Osteocyte (in vitro differentiated cells): ENCODE measurements at places on chromosomes 2 and 18. TPM values are rescaled to one million over a fixed set of nuclear protein-coding genes. Genes with fewer than 3 reads are reported as not detected.
A peak's percentile ranks its signal among the peaks of the same experiment; 100 is the strongest.

DNA sequence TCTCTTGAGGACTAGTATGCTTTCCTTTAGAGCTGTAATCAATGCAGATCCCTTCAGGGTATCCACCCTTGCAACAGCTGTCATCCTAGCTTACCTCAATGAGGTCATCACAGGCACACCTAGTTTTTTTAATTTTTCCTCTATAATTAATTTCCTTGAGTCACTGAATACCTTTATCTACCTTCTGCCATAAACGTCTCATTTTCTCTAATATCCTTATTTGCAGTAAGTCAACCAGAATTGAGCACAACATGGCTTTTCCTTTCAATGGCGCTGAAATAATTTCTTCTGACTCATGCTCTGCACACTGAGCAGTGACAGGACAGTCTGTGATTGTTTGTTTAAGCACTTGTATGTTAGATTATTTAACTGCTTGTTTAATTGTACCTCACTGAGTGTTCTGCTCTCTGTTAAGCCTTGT lies 49.4 kb downstream of the ETAA1 start:
- H3K27me3 ChIP-seq = no peaks in the 10 kb centered on the region
- H3K4me1 ChIP-seq = peaks cover 25% of the 10 kb centered on the region
- no peaks in the 10 kb centered on the region for H3K36me3 ChIP-seq
- H3K27ac ChIP-seq = no peak overlapping the region
- H3K4me3 ChIP-seq = no peak overlapping the region

- H3K27ac ChIP-seq = no peak overlapping the region
- no peaks in the 10 kb centered on the region for H3K27me3 ChIP-seq
- DNase-seq = no peak
- H3K4me3 ChIP-seq = no peak overlapping the region
- H3K36me3 ChIP-seq = peaks cover 3% of the 10 kb centered on the region
Measured at GRCh38 chr2:100852999-100853908, 33.3 kb downstream of the NPAS2 start.

ACVR1C gene
- 0.08 and 0.16 TPM in 2 replicates for total RNA-seq

GRCh38 chr18:8050616-8051329 lies 483.7 kb downstream of the PTPRM start:
- H3K36me3 ChIP-seq = no peaks in the 10 kb centered on the region
- no peaks in the 10 kb centered on the region for H3K27me3 ChIP-seq
- DNase-seq = no peak
- H3K4me3 ChIP-seq = no peak overlapping the region
- no peak overlapping the region for H3K27ac ChIP-seq
- peaks cover 56% of the 10 kb centered on the region for H3K4me1 ChIP-seq

SCN9A gene
- 6.6 and 6.8 TPM in 2 replicates for total RNA-seq

- H3K27me3 ChIP-seq = no peaks in the 10 kb centered on the region
- H3K27ac ChIP-seq = no peak overlapping the region
- no peak overlapping the region for H3K4me3 ChIP-seq
- DNase-seq = no peak
- peaks cover 11% of the 10 kb centered on the region for H3K36me3 ChIP-seq
- no peaks in the 10 kb centered on the region for H3K4me1 ChIP-seq
Measured at GRCh38 chr2:48601349-48601748, 16.3 kb upstream of the GTF2A1L start.

GRCh38 chr2:9416962-9417316 lies 6.4 kb downstream of the ITGB1BP1 start:
- peaks cover 26% of the 10 kb centered on the region for H3K36me3 ChIP-seq
- H3K4me3 ChIP-seq = no peak overlapping the region
- no peaks in the 10 kb centered on the region for H3K27me3 ChIP-seq
- H3K4me1 ChIP-seq = peaks cover 14% of the 10 kb centered on the region
- DNase-seq = no peak

DNA sequence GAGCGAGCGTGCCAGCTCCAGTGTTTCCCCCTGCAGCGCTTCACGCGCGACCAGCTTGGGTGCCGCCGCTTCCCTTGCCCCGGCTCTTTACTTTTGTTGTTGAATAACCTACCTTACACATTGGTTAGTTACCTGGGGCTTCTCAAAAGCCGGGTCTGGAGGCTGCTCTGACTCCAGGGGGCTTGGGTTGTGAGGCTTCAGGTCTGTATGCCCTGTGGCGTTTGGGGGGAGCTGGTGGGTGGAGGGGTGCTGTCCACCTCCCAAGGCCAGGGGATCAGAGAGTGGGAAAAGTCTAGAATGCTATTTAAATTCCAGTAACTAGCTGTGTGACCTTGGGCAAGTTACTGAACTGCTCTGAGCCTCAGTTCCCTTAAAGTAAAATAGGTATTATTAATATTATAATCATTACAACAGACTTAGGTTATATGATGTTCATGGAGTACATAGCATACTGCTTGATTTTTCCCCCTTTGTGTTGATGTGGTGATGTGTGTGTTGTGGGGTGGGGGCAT lies 770 bp downstream of the LYPD6B start:
- H3K36me3 ChIP-seq = peaks cover 1% of the 10 kb centered on the region
- no peaks in the 10 kb centered on the region for H3K27me3 ChIP-seq
- H3K4me3 ChIP-seq = peak overlapping the region; percentile 75
- no peak overlapping the region for H3K27ac ChIP-seq

DNA sequence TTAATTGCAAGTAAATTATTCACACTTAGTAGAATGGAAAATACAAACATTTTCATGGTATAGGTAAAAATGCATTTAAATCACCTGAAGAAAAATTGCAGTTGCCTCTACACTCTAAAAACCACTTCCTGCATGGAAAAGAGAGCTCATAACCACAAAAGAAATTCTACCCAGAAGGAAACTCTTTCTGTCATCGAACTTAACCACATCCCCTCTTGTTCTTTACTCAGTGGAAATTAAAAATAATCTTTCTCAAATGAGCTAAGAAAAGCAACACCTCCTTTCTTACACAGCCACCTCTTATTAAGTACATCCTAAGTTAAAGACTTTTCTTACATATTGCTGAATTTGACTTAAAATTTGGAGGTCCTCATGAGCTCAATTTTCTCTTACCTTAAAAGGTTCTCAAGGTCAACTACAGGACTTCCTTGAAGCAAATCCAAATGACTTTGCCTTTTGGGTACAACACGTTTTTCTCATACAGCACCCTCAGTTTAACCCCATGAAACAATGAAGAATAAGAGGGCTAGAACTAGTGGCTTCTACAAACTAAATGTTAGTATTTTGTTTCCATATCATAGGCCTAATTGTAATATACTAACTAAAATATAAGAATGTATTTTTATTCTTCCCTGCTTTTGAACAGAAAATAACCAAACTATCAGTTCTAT lies 109.1 kb upstream of the CRIM1 start:
- H3K4me1 ChIP-seq = no peaks in the 10 kb centered on the region
- no peak for DNase-seq
- H3K27ac ChIP-seq = no peak overlapping the region
- H3K36me3 ChIP-seq = no peaks in the 10 kb centered on the region
- H3K4me3 ChIP-seq = no peak overlapping the region
- peaks cover 15% of the 10 kb centered on the region for H3K27me3 ChIP-seq

CERKL gene
- total RNA-seq = not detected in 2 replicates

DNA sequence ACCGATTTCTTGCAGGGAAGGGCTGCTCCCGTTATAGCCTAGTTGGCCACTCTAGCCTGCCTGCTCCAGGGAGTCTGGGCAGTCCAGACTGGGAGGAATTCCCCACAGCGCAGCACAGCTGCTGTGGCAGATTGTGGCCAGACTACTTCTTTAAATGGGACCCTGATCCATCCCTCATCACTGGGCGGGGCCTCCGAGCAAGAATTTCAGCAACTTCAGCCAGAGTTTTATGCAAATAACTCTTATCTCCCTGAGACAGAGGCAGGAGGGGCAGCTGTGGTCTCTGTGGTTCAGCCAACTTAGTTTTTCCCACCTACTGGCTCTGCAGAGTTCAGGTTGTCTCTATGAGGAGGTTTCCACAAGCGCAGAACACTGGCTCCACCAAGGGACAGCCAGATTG lies 1583.2 kb downstream of the SUCLG1 start:
- no peaks in the 10 kb centered on the region for H3K36me3 ChIP-seq
- no peak overlapping the region for H3K4me3 ChIP-seq
- H3K4me1 ChIP-seq = no peaks in the 10 kb centered on the region

GRCh38 chr18:61553045-61553659 lies 219.9 kb downstream of the CDH20 start:
- DNase-seq = no peak
- H3K27ac ChIP-seq = no peak overlapping the region
- H3K4me1 ChIP-seq = peaks cover 29% of the 10 kb centered on the region
- H3K4me3 ChIP-seq = no peak overlapping the region

GRCh38 chr18:59686260-59686659 lies 11.0 kb downstream of the CCBE1 start:
- no peak overlapping the region for H3K4me3 ChIP-seq
- no peak for DNase-seq
- no peak overlapping the region for H3K27ac ChIP-seq

DNA sequence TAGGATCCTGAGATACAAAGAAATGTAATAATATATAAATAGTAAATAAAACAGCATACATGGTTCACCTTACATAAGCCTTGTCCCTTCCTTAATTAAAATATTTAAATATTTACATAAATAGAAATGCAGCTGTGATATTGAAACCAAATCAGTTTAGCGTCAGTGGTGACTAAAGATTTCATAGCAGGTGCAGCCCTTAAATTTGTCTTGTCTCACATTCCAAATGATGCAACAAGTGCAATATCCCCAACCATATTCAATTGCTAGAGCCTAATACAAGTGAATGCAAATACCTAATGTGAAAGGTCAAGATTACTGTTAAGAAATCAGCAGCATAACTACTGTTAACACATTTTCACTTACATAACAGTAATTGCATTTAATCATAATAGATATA lies 539.5 kb downstream of the NYAP2 start:
- no peaks in the 10 kb centered on the region for H3K4me1 ChIP-seq
- no peak for DNase-seq

GRCh38 chr2:217269701-217270484 lies 410.0 kb upstream of the TNP1 start:
- H3K27ac ChIP-seq = no peak overlapping the region
- H3K4me1 ChIP-seq = peaks cover 19% of the 10 kb centered on the region
- H3K4me3 ChIP-seq = no peak overlapping the region
- DNase-seq = no peak
- no peaks in the 10 kb centered on the region for H3K36me3 ChIP-seq

DNA sequence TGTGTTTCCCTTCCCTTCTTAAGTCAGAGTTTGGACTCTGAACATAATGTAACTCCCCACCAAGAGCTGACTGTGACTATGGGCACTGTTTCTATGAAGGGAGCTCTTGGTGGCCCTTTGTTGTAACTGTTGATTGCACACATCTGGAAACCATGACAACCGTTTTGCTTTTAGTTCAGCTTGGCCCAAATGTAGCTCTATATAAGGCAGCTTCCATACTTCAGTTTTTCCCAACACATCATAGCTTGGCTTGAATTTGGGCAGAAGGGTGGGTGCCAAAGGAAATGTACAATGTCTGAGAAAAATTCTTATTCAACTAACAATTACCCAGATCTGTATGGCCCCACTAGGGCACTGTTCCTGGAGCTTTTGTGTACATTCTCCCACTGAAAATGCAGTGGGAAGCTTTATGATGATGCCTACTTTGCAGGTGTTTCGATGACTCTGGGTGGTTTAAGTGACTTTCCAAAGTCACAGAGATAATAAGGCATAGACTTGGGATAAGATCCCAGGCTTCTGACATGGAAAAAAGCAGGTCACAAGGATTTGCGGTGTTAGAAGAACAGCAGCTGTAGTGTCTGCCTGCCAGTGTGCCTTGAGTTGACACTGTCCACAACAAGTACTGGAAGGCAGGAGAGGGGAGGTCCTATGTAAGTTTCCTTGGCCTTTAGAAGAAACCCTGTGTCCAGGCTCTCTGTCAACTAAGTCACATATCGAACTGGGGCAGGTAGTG lies 2.4 kb upstream of the CETN1 start:
- H3K4me1 ChIP-seq = no peaks in the 10 kb centered on the region
- H3K36me3 ChIP-seq = no peaks in the 10 kb centered on the region

NOL4 gene
- not detected in 2 replicates for total RNA-seq

DNA sequence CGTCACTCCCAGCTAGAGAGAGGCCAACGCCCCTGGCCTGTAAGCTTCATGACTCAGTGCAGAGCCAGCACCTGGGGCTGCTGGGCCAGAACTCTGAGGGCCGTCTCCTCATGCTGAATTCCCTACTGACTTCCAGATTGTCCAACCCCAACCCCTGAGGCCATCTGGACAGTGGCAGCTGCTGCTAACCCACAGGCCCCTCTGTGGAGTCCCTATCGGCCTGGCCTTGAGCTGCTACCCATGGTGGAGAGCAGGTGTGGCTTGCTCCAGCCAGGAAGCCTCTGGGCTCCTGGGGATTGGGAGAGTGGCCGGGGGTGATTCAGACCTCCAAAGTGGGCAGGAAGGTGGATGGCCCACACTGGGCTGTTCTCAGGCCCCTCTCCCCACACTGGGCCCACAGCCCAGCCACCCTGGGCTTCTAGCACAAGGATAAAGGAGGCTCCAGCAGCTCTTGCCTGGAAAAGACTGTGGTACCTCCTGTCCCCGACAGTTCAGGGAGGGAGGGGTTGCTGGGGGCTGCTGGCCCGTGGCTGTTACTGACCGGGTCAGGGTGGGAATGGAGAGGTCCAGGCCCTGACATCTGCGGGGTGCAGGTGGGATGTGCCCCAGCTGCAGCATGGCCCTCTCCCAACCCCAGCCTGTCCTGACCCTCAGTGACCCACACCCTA lies 8.2 kb downstream of the TEKT4 start:
- H3K4me3 ChIP-seq = no peak overlapping the region
- no peak overlapping the region for H3K27ac ChIP-seq
- no peaks in the 10 kb centered on the region for H3K27me3 ChIP-seq
- H3K4me1 ChIP-seq = no peaks in the 10 kb centered on the region
- no peak for DNase-seq

DNA sequence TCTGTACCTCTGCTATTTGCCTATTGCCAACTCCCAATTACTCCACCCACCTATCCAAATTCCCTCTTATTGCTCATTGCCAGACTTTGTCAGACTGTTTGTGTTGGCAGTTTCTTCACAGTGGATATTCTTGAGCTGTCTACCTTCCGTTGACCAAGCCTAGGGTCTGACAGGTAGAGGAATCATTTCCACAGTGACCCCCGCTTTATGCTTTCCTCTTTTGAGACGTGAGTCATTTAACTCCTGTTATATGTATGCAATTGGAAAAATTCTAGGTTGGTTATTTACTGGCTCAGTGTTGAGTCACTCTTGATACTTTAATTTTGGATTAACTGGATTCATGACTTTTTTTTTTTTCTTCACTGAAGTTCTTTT lies 187.7 kb downstream of the IRS1 start:
- H3K4me3 ChIP-seq = no peak overlapping the region
- H3K4me1 ChIP-seq = peaks cover 15% of the 10 kb centered on the region
- no peak overlapping the region for H3K27ac ChIP-seq
- DNase-seq = no peak
- H3K36me3 ChIP-seq = no peaks in the 10 kb centered on the region

- H3K4me1 ChIP-seq = peaks cover 6% of the 10 kb centered on the region
- no peak overlapping the region for H3K4me3 ChIP-seq
- peaks cover 65% of the 10 kb centered on the region for H3K36me3 ChIP-seq
Measured at GRCh38 chr2:117952228-117952627, 61.6 kb downstream of the CCDC93 start.
